ENCODE measurements at places on chromosomes 16 and 17.
A peak's percentile ranks its signal among the peaks of the same experiment; 100 is the strongest.

- DNase-seq = no peak
These were observed 34.2 kb upstream of the CRHR1 start for GRCh38 chr17:45749831-45750335.

- DNase-seq = peak; percentile 65
These were observed 18.8 kb downstream of the SIAH1 start for GRCh38 chr16:48366165-48367093.

GRCh38 chr17:48238933-48239602 is 131.5 kb downstream of the SNX11 start:
- no peak for DNase-seq

- DNase-seq = no peak
These were observed 10.2 kb downstream of the PIK3R5 start for GRCh38 chr17:8955021-8955959.

- no peak for DNase-seq
These were observed 15.3 kb downstream of the CCL11 start for GRCh38 chr17:34300652-34301370.

GRCh38 chr17:43129671-43130010 is 4.5 kb upstream of the BRCA1 start:
- no peak for DNase-seq

DNA sequence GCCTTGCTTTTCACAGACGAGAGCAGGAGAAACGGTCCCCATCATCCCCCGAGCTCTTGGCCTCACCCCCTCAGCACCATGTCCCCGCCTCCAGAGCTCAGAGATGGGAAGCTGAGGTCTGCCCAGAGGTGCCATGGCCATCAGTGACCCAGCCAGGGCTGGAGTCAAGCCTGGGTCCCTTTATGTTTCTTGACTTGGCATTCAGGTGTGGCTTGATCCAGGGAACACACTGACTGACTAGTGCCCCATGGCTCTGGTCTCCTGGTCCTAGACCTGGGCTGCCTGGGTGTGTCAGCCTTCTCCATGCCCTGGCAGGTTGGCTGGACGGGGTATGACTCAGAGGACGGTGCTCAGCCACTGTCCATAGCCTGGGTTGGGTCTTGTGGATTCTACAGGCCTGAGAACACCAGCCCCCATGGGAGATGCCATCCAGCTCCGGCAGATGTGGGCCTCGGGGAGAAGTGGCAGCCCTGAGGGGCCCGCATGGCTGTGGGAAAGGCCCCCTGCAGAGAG is 54.2 kb downstream of the ZFPM1 start:
- no peak for DNase-seq

GRCh38 chr17:46106966-46107644 is 86.1 kb downstream of the KANSL1 start:
- DNase-seq = no peak

- DNase-seq = peak; percentile 76
These were observed 260.2 kb downstream of the ZFHX3 start for GRCh38 chr16:72787514-72788268.
